Stromal cell of bone marrow (primary cell): ENCODE measurements at places on chromosomes 5 and 9.

DNA sequence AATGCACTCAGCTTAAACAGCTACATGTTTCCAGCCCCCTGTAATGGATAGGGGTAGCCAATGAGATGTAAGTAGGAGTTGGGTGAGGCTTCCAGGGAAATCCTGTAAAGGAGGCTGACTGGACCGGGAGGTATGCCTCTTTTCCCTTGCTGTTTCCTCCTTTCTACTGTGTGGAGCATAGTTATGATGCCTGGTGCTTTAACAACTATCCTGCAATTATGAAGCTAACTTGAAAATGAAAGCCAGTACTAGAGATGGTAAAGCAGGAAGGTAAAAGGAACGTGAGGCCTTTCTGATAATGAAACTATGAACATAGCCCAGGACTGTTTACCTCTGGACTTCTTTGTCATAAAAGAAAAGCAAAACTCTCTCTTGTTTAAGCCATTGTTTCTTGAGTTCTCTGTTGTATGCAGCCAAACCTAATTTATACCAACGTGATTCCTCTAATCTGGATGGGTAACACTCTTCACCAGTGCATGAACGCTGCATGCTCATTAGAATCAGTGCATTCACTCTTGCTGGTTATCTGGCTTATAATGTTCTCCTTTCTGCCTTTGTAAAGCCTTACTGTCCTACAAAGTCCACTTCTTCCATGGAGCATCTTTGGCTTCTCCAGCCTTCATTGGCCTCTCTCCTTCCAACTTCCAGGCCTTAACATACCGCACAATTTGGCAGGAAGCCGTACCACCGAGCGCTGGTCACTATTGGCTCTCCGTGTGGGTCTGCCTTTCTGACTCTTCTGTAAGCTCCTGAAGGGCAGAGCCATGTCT, 8.3 kb upstream of the ARHGEF28 start:
- no peak for DNase-seq

DNA sequence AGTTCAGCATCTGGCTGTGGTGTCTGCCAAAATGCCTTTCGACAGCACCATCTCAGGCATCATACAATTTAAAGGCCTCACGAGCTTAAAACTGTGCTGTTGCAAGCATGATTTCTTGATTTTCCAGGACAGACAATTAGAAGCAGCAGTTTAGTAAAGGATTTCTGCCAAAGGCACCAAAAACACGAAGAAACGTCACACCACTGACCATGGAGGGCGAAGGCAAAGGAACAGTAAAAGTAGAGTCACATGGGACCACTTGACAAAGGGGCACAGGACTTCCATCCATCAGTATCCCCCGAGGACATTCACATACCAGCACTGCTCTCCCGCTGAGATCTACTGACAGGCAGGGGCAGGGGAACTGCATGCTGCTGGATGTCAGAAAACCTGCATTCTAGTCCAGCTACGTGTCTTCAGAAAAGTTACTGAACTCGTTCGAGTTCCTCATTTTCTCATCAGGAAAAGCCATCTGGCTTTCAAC, 70.4 kb upstream of the FBXW11 start:
- DNase-seq = no peak

DNA sequence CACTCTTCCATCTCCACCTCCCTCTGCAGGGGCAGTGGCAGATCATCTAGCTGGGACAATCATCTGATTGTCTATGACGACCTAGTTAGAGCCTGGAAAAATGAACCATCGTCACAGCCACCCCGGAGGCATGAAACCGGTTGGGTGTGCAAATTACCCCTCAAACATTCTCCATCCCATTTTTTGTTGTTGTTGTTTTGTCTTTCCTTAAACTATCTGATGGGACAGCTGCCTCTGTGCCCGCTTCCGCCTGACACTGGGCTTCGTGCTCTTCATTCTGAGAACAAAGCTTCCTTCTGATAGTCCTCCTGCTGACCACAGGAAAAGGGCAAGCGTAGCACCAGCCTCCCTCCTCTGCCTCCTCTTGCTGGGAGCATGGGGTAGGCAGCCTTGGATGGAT, 7.0 kb upstream of the NDST1 start:
- no peak for DNase-seq

DNA sequence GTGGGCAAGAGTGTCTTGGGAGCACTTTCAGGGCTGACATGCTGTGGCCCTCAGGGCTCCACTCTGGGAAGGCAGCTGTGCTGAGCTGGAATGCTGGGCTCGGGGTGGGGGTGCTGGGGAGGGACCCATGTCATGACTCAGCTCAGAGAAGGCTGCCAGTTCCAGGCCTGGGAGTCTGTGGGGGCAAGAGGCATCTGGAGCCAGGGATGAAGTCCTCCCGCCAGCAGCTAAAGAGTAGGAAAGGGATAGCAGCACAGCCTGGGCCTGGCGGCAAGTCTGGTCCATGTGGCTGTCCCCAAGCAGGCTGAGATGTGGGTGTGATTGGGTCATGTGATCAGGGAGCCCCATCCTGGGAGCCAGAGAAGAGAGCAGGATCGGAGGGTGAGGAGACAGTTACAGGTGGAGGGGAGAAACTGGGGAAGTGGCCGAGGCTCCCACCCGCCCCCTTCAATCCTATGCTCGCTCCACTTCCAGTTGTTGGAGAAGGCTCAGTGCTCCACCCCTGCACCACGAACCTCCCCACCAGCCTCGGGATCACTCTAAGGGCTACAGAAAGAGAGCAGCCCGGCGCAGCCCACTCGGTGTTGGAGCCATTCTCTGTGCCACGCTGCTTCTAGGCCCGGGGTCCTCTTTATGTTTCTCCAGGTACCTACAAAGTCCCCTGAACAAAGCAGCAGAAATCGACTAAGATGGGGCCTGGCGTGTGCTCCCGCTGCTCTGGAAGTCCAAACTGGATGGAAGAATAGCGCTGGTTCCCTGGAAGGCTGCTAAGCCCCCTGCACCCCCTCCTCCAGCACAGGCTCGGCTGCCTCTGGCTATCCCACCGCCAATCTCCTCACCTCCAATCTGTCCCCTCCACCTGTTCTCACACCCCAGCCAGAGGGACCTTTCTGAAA, 12.0 kb downstream of the PDGFRB start:
- DNase-seq = peak; percentile 93

DNA sequence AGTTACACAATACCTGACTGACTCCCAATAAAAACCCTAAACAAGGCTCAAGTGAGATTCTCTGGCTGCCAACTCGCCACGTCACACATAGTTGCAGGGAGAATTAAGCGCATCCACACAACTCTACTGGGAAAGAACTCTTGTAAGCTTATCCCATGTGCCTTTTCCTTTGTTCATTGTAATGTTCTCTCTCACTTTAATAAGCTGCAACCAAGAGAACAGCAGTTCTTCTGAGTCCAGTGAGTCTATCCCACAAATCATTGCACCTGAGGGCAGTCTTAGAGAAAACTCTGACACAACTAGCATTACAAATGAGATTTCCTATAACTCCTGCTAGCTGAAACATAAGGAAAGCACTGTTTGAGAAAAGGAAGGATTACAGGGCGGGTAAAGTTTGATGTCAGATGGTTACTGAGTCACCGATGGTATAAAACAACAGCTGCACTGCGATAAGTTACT, 27.4 kb downstream of the CENPK start:
- peak; percentile 12 for DNase-seq

DNA sequence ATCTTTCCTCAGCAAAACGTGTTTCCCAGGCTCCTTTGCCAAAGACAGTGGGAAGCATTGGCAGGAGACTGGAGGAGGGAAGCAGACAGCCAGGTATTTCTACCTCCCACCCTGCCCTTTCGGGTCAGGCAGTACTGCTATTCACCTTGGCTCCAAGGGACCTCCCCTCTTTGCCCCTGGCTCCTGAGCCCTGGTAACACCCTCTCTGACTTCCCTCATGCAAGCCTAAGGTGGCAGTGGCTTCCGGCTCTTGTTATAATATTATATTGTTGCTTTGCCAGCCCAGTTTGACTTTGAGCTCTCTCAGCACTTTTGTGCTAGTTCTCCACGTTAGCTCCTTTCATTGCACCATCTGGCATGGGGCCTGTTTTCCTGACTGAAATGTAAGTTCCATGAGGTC, 81.6 kb upstream of the IFNK start:
- no peak for DNase-seq

- DNase-seq = no peak
Observed at GRCh38 chr9:26262421-26263107, 584.3 kb upstream of the TUSC1 start.

DNA sequence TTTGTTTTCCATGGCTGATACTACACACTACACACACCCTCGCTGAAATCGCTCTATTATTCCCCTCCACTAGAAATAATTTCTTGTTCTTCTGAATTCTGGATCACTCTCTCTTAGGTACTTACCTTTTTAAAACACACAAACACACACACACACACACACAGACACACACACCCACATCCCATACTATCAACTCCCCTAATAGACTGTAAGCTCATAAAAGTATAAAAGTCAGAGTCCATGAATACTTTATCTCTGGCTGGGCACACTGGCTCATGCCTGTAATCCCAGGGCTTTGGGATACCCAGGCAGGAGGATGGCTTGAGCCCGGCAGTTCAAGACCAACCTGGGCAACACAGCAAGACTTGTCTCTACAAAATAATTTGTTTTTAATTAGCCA, 11.1 kb downstream of the STRBP start:
- no peak for DNase-seq

DNA sequence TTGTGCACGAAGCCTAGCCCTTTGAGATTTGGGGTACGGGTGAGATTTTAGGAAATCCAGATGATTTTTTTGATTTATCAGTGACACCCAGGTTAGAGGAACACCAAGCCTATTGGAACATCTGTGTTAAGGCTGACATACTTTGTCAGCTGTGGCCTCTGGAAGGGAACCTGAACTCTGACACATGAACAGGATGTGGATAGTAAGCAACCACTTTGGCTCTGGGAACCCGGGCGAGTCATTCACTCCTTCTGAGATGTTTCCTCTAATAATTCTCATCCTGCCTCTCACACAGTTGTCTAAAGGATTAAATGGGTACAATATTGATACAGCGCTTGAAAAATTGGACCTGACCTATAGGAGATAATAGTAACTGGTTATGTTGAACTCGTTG, 67.8 kb downstream of the FGF1 start:
- DNase-seq = peak; percentile 77

GRCh38 chr5:162393534-162393933, 326.0 kb downstream of the GABRG2 start:
- DNase-seq = no peak

DNA sequence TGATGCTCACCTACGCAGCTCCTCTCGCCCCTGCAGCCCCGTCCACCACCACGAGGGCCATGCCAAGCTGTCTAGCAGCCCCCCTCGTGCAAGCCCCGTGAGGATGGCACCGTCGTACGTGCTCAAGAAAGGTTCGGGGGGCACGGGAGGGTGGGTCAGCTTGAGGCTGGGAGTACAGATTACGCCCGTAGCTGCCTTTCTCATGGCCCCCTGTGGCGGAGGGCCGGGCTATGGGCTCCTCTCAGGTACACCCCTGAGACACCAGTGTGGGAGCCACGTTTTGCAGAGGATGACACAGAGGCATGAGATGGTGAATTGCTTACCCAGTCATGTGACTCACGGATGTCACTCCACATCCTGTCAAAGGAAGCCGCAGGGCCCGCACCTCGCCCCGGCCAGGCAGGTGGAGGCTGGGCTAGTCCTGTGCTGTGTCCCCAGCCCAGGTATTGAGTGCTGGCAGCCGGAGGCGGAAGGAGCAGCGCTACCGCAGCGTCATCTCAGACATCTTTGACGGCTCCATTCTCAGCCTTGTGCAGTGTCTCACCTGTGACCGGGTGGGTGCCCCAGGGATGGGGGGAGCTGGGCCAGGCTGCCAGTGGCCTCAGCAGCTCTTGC, 33.7 kb downstream of the USP20 start:
- DNase-seq = no peak
